ENCODE measurements at places on chromosomes 6 and 20. TPM values are rescaled to one million over a fixed set of nuclear protein-coding genes. Genes with fewer than 3 reads are reported as not detected.

Gene PCNA
- 24.6 TPM for total RNA-seq

Gene SNX14
- total RNA-seq, result 57.2 TPM

Gene SLC17A2
- not detected for total RNA-seq

Gene BMP2
- total RNA-seq, result 14.3 TPM
